CD8-positive, alpha-beta memory T cell (primary cell): ENCODE measurements at places on chromosomes 7 and 10. TPM values are rescaled to one million over a fixed set of nuclear protein-coding genes. Genes with fewer than 3 reads are reported as not detected.

DNA sequence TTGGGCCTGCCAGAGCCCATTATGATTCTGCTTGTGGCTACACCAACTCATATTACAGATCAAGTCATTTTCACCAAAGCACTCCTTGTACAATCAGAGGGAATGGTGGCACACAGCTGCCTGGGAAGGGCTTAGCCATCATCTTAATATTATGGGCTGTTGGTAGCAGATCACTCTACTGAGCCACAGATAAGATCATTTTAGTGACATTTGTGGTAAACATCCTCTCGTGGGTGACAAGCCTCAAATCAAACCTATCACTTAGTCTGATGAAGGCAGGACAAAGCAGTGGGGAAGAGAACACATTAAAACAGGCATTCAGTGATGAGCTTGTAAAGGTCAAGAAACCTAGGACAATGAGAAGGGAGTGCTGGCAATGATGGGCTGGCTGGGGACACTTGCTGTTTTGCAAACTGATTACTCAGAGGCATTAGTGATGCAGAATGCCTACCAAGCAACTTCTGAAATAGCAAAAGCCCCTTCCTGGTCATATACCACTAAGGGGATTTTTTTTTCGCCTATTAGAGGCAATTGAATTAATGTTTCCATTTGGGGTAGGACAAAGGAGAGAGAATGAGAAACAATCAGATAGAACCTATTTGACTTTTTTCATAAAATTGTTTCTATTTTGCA is 137.5 kb upstream of the WDR11 start:
- DNase-seq, result no peak

DNA sequence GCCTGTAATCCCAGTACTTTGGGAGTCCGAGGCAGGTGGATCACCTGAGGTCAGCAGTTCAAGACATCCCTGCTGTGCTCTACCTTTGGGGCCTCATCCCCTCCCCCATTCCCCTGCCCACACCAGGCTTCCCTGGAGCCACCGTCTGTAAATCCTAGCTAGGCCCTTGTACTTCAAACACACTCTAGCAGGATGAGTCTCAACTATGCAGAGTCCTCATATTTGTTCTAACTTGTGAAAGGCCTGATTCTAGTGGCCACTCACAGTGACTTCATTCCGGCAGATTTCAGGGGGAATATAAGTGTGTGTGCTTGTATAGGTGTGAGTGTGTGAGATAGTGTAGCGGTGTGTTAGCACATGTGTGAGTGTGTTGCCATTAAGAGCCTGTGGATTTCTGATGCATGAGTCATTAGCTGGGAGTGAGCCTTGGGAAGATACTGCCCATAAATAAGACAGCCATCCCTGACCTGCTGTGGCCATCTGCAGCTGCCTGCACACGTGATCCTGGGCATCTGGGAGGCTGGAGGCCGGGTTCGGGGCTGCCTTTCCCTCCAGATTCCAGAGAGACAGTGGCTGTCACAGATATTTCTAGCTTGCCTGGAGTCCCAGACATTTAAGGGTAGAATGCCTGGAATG is 1.7 kb upstream of the NEURL1 start:
- DNase-seq, result no peak

- DNase-seq, result no peak
These were observed 24.1 kb upstream of the R3HCC1L start for GRCh38 chr10:98110356-98110755.

- DNase-seq, result no peak
These were observed 18.8 kb upstream of the PPP1R9A start for GRCh38 chr7:94888551-94888950.

DNA sequence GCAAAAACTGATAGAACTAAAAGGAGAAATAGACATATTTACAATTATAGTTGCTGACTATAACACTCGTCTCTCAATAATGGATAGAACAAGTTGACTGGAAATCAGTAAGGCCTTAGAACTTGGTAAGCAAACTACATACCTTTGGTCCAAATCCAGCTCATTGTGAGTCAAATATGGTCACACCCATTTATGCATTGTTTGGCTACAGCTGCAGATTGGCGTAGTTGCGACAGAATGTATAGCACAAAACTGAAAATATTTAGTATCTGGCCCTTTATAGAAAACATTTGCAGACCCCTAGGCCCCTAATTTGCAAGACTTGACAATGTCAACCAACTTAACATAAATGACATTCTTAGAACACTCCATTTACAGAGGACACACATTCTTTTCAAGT is 103.6 kb upstream of the EGR2 start:
- DNase-seq, result no peak

- no peak for DNase-seq
These were observed 46.6 kb downstream of the WDR37 start for GRCh38 chr10:1102831-1103230.

GRCh38 chr7:95636140-95636940 is 40.0 kb upstream of the PDK4 start:
- DNase-seq, result no peak

DNA sequence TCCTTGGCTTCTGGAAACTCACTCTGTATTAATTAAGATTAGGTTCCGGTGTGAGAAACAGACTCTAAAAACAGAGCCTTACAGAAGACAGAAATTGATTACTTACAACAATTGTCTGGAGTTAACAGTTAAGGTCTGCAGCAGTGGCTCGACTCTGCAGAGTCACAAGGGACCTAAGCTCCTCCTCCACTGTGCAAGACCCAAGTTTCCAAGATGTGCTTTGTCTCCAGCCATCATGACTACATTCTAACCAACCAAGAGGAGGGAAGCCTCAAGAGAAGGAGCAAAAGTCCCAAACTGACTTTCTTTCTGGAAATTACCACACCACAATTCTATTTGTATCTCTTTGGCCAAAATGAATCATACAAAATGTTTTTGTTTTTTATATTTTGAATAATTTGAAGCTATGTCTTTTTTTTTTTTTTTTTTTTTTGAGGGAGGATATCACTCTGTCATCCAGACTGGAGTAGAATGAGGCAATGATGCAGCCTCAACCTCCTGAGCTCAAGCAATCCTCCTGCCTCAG is 14.2 kb upstream of the ODAD2 start:
- no peak for DNase-seq

Gene TBX20
- polyA plus RNA-seq, result not detected

Gene SFXN2
- polyA plus RNA-seq, result 10.1 TPM

Gene ICA1
- 3.3 TPM for polyA plus RNA-seq

Gene NIPSNAP2
- 36.4 TPM for polyA plus RNA-seq

Gene CPN1
- polyA plus RNA-seq, result not detected

Gene LBX1
- polyA plus RNA-seq, result not detected
